Ovary (tissue), 10 donors: ENCODE measurements at places on chromosomes 6 and 20. TPM values are rescaled to one million over a fixed set of nuclear protein-coding genes. Genes with fewer than 3 reads are reported as not detected.

The MYCT1 gene
- 17.9 TPM for polyA plus RNA-seq

The BCAS1 gene
- polyA plus RNA-seq = 0.57 TPM

The EYA4 gene
- polyA plus RNA-seq = 0.08 TPM

The ZNF311 gene
- 1.7 TPM for polyA plus RNA-seq

The TNXB gene
- polyA plus RNA-seq = 13.3 TPM
